ENCODE measurements at places on chromosomes 1 and 21.

DNA sequence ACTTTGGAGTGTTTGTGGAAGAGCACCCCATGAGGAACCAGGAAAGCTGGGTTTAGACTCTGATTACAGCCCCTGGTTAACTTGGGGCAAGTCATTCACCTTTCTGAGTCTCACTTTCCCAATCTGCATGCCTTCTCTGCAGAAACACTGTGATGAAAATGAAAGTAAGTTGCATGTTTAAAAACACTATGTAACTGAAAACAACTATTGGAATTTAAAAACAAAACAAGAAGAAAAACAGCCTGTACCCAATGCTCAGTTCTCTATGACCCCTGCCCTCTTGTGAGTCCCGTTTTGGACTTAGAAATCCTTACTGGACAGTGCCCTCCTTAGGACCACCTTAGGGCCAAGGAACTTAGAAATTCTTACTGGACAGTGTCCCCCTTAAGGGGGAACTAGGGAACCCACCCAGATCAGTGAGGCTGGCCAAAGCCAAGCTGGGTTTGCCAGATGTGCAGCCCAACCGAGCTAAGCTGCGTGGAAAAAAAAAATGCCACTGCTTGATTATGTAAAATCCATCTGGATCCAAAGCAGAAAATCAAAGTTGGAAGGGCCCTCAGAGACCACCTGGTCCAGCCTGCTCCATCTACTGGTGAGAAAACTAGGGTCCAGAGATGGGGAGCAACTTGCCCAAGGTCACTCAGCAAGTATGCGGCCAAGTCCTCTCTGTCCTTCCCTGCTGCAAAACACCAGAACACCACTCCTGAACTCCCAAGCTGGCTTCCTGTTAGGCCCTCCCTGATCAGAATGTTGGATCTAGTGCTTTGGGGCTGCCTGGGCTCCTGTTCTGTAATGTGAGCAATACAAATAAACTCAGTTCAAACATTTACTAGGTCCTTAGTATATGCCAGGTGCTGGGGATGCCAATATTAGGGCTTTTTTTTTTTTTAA, 77.7 kb downstream of the MRPL37 start:
- no peak for DNase-seq

GRCh38 chr1:8985915-8986813, 40.1 kb downstream of the SLC2A7 start:
- no peak for DNase-seq

- no peak for DNase-seq
Measured at GRCh38 chr1:200775850-200776249, 37.2 kb downstream of the CAMSAP2 start.

- DNase-seq, result no peak
Measured at GRCh38 chr1:230248889-230249270, 177.3 kb downstream of the PGBD5 start.

DNA sequence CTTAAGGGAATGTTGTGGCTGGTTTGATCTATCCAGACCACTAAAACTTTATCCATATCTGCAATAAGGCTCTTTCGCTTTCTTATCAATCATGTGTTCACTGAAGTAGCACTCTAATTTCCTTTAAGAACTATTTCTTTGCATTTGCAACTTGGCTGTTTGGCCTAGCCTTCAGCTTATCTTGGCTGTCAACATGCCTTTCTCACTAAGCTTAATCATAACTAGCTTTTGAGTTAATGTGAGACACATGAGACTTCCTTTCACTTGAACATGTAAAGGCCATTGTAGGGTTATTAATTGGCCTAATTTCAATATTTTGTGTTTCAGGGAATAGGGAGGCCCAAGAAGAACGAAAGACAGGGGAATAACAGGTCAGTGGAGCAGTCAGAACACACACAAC, 124.7 kb downstream of the TNFSF18 start:
- no peak for DNase-seq

GRCh38 chr1:54225986-54226559, 26.1 kb downstream of the MRPL37 start:
- DNase-seq, result no peak

GRCh38 chr1:163071405-163072255, 2.5 kb downstream of the RGS4 start:
- DNase-seq, result peak; percentile 21

GRCh38 chr1:1797731-1798341, 19.6 kb upstream of the NADK start:
- DNase-seq, result no peak

DNA sequence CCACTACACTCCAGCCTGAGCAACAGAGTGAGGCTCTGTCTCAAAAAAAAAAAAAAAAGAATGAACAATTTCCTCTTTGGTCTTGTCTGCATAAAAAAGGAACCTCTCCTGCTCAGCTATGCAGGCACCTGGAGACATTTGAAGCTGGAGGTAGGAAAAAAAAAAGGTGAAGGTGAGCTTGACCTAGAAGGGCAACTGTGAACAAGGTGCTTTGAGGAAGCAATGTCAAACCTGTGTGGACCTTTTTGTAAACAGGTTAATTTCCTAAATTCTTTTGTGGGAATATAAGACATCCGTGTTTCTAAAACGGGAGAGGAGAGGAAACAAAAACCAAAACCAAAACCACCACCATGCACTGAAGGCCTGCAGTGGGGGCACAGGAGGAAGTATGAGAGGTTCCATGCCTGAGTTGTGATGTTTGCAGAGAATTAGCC, 77.5 kb downstream of the SLC45A1 start:
- DNase-seq, result no peak

DNA sequence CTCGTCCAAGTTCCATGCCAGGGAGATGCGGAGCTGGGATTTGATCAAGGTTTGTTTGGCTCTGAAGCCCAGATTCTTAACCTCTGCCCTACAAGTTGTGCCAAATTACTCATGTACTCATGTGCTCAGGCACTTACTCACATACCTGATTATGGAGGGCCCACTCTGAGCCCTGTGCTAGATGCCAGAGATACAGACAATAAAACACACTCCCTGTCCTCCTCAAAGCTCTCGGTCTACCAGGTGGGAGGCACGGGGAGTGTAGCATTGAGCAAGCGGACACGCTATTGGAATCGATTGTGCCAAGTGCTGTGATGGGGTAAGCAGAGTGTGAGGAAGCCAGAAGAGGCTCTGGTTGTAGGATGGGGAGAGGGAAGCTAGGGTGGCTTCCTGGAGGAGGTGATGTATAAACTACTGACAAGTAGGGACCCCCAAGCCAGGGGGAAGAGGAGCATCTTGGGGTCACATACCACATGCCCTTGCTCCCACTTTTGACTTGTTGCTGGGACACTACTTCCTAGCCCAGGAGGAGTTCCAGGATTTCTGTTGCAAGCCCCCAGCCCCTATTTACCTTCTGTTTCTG, 49.8 kb upstream of the IFNLR1 start:
- no peak for DNase-seq

- no peak for DNase-seq
Measured at GRCh38 chr1:242454262-242455051, 70.0 kb downstream of the PLD5 start.

GRCh38 chr1:177665935-177666334, 303.9 kb downstream of the SEC16B start:
- DNase-seq, result no peak

DNA sequence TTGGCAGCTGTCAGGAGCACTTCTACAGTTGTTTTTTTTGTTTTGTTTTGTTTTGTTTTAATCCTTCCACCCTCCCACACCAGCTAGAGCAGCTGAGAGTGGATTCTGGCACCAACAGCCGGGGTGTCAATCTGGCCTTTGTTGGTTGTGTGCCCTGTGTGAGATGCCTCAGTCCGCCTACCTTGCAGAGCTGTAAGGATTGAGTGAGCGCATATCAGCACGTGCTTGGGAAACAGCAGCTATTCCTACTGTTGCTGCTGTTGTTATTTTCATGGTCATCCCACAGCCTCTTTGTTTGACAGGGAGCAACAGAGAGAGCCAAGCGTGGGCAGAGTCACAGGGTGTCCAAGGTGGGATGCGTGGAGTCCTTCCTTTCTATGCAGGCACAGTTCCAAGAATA, 50.4 kb downstream of the PGBD5 start:
- no peak for DNase-seq

DNA sequence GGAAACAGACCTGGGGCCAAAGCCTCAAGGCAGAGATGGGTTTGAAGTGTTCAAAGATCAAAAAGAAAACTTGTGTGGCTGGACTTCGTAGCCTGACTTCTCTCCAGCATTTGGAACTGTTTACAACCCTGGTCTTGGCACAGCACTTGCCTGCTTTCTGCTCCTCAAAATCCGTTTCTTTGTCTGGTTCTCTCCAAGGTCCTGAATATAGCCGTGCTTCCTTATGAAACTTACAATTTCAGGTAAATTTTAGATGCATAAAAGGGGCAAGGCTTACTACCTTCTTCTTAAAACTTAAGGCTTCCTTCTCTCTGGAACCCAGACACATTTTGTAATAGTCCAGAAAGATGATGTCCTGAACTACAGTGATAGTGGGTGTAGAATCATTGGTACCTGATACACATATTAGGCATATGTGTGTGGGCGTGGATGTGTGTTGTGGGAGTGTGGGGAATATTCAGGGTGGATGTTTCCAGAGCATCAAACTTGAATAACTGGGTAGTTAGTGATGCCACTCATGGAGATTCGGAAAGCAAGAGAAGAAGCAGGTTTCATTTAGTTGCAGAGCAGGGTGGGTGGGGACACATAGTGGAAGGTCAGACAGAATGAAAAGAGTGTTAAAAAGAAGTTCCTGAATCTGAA, 26.4 kb upstream of the FAM78B start:
- no peak for DNase-seq

GRCh38 chr1:112234710-112235109, 161.3 kb upstream of the CTTNBP2NL start:
- DNase-seq, result no peak

- DNase-seq, result no peak
Measured at GRCh38 chr1:29949676-29950075, 713.4 kb downstream of the PTPRU start.

DNA sequence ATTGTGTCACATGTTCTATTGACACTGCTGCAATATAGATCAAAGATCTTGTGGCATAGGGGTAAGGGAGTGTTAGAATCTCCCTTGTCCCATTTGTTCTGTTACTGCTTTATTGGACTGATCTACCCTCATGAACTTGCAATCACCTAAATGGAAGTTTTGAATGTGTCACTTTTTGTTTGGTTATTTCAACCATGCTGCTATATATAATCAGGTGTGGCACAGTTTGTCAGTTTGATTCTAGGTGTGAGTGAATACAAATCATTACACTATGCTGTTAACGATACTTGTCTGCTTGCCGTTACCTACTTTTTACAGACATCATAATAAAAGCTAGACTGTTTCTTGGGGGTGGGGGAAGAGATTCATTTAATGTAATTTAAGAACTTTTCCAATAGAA, 82.6 kb downstream of the MAB21L3 start:
- DNase-seq, result no peak

DNA sequence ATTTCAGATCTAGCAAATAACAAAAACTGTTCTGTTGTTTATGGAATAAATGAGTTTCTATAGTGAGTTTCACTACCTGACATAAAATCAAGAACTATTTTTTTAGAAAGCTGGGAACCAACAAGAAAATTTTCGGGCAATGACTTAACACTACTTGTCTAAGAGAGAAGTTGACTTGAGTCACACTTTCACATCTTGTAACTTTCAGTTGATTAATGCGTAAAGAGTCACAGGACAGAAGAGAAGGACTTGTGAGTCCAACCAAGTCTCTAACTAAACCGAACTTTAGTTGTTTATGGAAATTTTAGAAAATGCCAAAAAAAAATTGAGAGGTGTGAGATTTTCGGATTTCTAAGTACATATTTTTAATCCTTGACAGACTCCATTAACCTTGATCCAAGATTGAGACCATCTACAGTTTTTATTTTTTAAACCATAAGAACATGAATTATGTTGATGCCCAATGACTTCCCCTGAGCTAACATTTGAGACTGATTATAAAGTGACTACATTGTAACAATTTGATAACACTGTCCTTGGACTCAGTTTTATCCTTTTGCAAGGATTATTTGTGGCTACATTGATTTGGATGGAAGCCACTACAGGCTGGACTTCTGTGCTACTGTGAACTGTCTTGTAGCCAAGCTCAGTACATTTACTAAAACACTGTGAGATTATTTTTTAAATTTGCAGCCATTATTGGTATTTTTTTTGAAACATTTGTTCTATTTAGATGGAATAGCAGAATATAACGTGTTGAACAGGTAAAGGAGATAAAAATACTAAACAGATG, 284.0 kb downstream of the PTPRC start:
- DNase-seq, result no peak
